ENCODE measurements at places on chromosomes 5 and 9.

GRCh38 chr9:71209890-71210289 lies 88.5 kb upstream of the TRPM3 start:
- DNase-seq, result no peak

- no peak for DNase-seq
These were observed 9.0 kb downstream of the NIPSNAP3B start for GRCh38 chr9:104772714-104773510.

GRCh38 chr9:129839324-129840023 lies 4.2 kb downstream of the USP20 start:
- no peak for DNase-seq

DNA sequence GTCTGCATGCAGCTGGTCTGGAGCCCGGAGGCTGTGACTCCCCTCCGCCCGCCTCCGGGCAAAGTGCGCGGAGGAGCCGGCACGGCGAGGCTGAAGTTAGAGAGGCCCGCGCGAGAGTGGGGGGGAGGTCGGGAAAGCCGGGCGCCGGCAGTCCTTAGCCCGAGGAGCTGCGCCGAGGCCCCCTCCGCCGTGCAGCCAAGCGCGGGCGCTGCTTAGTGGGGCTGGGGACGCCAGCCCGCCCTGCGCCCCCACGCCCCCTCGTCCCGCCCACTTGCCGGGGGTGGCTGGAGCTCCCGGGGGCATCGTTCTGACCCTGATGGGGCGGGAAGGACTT lies 403 bp downstream of the NINJ1 start:
- DNase-seq, result peak; percentile 69

GRCh38 chr5:75028090-75028489 lies 24.3 kb downstream of the GCNT4 start:
- no peak for DNase-seq

DNA sequence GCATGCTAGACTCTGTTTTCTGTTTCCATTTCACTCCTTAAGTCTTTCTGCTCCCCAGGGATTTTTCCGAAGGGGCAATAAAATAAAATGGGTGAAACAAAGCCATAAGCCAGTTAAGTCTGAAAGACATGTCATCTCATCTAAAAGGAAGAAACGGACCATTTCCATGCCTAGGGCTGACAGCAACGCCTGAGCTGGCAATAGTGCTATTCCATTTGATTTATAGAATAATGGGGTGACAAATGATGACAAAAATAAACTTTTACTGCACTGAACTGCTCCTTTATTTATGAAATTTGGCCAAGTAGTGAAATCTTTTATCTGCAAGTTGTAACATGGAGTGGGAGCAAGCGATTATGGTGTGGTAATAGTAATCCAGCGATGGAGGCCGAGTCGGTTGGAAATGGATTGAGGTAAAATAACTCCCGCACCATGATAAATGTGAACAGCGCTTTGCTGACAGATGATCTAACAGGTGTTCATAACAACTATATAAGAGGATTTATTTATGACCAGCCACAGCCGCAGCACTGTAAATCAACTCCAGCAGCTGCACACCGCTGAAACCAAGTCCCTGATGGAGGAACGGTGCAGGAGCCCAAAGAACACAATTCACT lies 219.8 kb upstream of the TBCA start:
- DNase-seq, result no peak

DNA sequence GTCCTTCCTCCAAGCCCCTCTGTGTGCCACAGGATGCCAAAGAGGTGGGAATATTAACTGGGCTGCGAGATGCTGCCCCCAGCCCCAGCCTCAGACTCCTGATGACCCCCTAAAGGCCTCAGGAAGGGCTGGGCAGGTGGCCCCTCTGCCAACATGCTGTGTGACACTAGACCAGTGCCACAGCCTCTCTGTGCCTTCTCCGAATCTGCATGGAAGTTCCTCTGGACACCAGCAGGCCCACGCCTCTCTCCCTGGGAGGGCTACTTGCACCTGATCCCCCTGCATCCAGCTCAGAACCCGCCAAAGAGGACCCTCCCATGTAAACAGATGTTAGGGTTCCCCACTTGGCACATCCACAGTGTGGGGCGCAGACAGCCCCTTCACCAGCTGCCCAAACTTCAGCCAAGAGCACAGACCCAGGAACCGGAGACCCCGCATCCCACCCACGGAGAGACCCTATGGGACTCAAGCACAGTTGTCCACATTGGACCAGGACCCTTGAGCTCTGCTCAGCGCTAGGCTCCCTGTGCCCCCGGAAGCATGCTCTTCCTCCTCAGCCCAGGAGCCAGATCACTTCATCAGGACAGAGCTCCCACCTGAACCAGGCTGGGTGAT lies 91.6 kb upstream of the LMX1B start:
- no peak for DNase-seq

DNA sequence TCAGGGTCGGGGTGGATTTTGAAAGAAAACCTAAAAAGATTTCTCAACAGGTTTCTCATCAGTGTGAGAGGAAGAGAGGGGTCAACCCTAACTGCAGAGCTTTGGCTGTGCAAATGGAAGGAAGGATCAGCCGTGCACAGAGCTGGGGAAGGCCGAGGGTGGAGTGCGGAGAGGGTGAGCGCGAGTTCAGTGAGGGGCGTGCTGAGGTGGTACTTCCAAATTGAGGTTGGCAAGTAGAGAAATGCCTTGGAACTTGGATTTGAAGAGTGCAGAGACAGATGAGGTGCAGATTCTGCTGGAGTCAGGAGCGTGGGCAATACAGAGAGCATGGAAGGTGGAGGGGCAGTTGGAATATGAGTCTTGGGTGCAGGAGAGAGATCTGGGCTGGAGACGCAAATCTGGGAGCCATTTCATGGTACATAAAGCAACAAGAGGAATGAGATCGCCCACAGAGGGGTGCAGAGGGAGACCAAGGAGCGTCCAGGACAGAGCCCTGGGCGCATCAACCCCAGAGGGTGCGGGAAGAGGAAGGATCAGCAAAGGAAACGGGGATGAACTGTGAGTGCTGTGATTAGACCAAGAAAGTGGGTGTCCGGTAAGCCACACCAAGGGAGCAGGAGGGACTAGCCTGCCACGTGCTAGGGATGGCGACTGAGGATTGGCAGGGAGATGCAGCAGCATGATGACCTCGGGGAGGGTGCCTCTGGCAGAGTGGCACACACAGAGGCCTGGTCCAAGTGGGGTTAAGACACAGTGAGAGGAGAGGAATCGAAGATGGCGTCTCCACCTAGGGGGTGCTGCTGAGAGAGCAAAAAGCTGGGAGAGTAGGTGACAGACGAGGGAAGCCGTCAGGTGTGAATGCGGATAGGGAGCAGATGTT lies 105.8 kb downstream of the ADAMTS2 start:
- DNase-seq, result no peak

GRCh38 chr9:130327070-130327780 lies 61.7 kb downstream of the HMCN2 start:
- no peak for DNase-seq

GRCh38 chr9:103714992-103715391 lies 379.1 kb upstream of the SMC2 start:
- DNase-seq, result no peak

DNA sequence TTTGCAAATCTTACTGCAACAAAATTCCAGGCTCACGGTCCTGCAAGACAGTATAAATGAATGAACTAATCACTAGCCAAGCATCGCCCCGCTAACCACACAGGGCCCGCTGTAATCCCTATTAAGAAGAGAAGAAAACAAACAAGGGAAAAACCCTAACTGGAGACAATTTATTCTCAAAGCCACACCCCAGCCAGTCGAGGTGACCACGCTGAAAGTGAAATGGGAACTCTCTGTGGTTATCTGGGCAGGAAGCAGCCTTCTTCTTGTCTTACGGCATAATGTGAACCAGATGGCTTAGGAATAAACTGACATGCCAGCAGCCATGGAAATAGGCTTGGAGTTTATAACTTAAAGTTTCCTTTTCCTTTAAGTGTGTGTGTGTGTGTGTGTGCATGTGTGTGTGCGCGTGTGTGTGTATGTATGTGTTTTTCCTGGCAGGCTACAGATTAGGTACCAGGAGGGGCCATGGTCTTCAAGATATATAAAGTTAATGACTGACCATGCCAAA lies 120.2 kb downstream of the SEMA6A start:
- DNase-seq, result peak; percentile 84

GRCh38 chr5:138622051-138622450 lies 46.9 kb upstream of the HSPA9 start:
- no peak for DNase-seq

DNA sequence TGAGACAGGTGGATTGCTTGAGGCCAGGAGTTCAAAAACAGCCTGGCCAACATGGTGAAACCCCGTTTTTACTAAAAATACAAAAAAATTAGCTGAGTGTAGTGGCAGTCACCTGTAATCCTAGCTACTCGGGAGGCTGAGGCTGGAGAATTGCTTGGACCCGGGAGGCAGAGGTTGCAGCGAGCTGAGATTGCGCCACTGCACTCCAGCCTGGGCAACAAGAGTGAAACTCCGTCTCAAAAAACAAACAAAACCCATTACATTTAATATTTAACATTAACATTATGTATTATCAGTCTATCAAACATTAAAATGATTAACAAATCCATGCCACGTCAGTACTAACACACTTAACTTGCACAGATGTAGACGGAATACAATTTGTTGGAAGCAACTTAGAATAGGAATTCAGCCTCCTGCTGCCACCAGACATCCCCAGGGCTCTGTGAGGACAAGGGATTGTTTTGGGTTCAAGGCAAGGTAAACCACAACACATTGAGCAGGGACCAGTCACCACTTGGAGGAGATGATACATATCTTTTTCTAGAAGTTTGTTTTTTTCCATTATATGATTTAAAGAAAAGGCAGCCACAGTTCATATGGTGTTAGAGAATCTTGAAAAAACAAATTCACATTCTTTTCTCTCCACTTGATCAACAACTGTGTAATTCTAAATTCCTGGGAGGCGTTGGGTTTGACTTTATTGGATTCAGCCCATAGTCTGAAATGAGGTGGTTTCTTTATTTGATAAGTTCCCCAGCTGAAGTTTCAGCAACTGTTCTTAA lies 104.1 kb upstream of the BASP1 start:
- no peak for DNase-seq

DNA sequence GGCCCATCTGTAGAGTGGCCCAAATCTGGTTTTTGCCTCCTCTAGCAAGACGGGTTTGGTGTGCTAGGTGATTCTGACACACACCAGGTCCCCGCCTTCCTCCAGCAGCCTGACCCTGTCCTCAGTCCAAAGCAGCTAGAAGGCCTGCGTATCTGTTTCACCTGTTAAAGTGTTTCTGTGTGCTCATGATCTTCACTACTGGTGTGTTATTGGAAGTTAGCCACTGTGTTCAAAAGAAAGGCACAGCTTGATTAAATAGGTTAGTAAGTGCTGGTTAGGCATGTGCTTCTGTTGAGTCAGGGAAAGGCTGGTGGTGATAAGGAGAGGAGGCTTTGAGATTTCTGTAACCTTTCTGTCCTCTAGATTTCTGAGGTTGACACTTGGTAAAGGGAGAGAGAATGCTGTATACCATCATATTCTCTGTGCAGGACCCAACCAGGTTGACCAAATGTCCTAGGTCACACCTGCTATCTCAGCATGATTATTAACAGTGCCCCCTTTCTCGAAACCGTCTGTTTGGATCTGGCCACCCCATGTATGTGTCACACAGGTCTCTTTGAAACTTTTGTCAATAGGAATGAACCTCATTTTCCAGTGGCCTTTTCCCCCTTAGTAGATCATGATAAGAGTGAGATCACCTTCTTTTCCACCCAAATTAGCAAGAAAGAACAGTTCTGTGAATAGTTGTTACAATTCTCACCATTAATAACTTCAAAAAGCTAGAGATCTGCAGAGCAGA lies 58.8 kb downstream of the ARHGAP26 start:
- DNase-seq, result no peak

- DNase-seq, result peak; percentile 28
These were observed 639 bp downstream of the EHMT1 start for GRCh38 chr9:137619240-137620047.

DNA sequence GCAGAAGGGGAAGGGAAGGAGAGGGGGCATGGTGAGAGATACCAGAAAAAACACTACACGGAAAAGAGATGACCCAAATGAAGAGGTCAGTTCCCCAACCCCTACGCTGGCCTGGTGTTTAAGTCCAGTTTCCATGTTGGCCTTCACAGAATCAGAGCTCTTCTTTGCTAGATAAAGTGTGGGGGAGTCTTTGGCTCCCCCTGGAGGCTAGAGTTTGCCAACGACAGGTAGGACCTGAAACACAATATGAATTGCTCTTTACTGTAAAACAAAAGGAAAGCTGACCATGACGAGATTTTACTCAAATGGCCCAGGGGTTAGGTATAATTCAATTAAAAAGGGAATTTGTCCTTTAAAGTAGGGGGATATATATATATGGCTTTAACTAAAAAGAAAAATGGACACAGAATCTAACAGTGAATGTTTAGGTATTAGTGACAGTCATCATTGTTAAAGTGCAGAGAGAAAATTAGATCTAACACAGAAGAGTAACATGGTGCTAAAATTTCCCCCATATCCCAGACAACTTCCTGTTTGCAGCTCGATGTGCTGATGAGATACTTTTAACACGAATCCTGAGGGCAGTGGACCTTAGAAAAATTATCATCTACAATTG lies 92.0 kb downstream of the SV2C start:
- DNase-seq, result peak; percentile 76

DNA sequence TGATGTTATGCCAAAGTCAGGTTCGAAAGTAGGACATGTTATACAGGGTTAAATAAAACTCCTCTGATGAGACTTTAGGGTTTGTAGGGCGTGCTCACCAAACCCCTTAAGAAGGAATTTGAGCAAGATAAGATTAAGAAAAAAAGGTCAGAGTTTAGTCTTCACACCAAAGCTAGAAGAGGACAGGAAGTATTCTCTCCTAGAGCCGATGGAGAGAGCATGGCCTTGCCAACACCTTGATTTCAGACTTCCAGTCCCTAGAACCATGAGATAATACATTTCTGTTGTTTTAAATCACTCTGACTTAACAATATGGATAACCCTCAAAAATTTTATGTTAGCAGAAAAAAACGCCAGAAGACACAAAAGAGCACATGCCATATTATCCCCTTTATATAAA lies 16.3 kb upstream of the PLCXD3 start:
- DNase-seq, result no peak

GRCh38 chr9:137211532-137211931 lies 6.0 kb downstream of the NDOR1 start:
- no peak for DNase-seq

- no peak for DNase-seq
These were observed 53.9 kb downstream of the ZCCHC7 start for GRCh38 chr9:37174247-37174646.

DNA sequence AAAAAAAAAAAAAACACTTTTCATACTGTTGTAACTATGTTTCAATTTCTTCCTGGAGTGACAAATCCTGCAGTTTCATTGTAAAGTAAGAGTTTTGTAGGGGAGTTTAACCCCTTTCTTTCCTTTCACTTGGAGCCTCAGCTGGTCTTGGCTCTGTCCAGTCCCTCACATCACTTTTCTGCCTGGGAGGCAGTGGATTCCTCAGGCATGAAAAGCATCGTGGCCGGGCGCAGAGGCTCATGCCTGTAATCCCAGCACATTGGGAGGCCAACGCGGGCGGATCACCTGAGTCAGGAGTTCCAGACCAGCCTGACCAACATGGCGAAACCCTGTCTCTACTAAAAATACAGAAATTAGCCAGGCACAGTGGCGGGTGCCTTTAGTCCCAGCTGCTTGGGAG lies 45.6 kb upstream of the MYO10 start:
- no peak for DNase-seq

GRCh38 chr5:138372225-138372624 lies 19.7 kb downstream of the KDM3B start:
- DNase-seq, result no peak

- peak; percentile 30 for DNase-seq
These were observed 952 bp upstream of the AMACR start for GRCh38 chr5:34008802-34009201.

GRCh38 chr9:18855656-18856055 lies 177.4 kb downstream of the SAXO1 start:
- DNase-seq, result no peak

GRCh38 chr5:150489360-150490295 lies 18.3 kb upstream of the NDST1 start:
- peak; percentile 18 for DNase-seq

GRCh38 chr5:453725-454481 lies 10.9 kb downstream of the EXOC3 start:
- DNase-seq, result no peak

All from MM.1S (cell line).